ENCODE measurements at places on chromosomes 2 and 18.

GRCh38 chr2:68709421-68709911, 25.1 kb upstream of the ARHGAP25 start:
- no peak for DNase-seq

DNA sequence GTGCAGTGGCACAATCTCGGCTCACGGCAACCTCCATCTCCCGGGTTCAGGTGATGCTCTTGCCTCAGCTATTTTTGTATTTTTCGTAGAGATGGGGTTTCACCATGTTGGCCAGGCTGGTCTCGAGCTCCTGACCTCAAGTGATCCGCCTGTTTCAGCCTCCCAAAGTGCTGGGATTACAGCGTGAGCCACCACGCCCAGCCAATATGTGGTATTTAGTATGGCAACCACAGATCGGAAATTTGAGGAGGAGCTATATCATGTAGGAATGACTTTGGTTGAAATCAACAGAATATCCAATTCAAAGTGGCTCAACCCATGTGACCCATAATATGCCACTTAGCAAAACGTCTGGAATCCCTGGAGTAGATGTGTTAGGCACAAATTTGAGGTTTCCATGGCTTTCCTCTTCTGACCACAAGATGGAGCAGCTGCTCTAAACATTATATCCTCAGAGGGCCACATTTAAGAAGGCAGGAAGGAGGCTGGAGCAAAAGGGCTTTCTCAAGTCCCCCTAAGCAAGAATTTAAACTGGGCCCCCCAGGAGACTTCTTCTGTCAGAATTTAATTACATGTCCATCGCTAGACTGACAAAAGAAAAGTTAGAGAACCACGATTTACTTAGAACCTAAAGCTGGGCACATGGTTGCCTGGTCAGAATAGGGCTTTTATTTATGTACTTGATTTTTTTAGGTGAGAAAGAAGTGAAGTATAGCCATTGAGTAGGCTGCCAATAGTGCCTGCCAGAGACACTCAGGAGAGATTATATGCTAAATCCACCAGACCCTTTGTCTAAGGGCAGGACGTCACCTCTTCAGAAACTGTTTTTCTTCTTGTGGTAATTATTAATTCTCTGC, 49.6 kb upstream of the ITSN2 start:
- DNase-seq = no peak

DNA sequence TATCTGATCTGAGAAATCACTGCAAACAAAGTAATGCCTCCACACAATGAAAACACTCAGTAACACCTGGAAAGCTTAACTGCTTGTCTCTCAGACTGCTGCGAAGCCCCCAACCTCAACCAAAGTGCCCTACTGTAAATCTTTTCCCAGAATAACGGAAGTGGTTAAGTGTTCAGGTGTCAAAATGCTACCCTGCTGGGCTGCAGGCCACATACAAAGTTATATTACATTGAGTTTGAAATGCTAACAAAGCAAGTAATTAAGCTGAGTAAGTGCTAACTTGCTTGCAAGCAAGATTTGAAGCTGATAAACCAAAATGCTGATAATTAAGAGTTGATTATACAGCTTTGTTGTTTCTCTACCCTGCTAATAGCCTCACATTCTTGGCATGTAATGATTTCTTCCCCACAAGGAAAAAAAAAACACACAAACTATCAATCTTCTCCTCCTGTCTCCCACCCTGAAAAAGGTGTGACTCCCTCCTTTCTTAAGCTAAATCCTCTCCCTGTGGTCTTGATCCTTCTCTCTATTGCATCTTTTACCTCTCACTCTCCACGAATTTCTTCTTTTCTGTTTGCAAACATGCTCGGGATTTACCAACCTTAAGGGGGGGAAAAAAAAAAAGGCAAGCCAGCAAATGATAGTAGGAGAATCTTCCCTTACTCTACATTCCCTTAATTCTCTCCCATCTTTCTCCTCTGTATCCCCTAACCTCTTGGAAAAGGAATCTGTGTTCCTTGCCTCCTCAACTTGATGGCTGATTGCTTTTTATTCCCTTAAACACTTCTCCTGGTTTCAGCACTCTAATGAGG, 266.8 kb upstream of the SIX3 start:
- no peak for DNase-seq

DNA sequence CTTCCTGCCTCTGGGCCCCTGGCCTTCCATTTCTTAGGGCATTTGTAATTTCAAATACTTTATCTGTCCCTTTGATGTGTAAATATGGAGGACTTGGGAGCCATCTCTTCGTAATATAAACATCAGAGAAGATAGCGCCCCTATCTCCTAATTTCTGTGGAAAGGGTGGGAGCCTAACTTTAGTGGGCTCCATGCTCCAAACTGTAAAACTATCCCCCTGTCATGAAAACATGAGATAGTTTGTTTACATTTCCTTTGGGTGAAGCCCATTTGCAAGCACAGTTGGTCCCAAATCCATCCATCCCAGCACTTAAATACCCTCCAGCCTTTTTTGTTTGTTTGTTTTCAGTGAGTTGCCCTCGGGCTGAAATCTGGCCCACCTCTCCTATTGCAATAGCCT, 782.6 kb upstream of the FSHR start:
- no peak for DNase-seq

GRCh38 chr2:26193578-26194231, 20.8 kb downstream of the GAREM2 start:
- no peak for DNase-seq

GRCh38 chr18:79374408-79375171, 21.1 kb upstream of the NFATC1 start:
- DNase-seq = no peak

- DNase-seq = no peak
Observed at GRCh38 chr18:21315741-21316197, 73.7 kb downstream of the GREB1L start.

DNA sequence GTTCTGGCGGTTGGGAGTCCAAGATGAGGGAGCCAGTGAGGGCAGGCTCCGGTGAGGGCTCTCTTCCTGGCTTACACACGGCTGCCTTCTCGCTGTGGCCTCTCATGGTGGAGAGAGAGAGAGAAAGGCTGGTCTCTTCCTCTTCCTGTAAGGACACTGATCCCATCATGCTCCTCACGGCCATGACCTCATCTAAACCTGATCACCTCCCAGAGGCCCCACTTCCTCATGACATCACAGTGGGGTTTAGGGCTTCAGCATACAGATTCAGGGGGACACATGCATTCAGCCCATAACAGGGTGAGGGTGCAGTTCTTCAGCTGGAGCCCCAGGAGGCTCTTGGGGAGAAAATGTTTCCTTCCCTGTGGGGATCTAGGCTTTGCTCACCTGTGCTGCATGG, 29.2 kb downstream of the AGAP1 start:
- no peak for DNase-seq

DNA sequence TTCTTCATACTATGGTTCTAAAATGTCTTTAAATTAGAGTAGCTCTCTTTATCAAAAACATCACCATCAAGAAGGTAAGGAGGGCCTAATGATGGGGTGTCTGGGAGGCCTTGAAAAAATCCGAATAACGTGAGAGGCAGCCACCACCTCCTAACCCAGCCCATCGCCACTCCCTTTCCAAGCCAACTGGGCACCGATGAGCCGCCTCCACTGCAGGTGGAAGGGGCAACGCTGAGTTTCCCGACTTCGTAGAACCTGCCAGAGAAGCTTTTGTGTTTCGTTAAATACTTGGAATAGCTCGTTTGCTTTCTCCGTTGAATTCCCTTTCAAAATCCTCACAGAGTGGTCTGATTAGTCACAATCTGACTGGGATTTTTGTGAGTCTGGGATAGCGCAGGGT, 22.0 kb upstream of the RPL31 start:
- no peak for DNase-seq

DNA sequence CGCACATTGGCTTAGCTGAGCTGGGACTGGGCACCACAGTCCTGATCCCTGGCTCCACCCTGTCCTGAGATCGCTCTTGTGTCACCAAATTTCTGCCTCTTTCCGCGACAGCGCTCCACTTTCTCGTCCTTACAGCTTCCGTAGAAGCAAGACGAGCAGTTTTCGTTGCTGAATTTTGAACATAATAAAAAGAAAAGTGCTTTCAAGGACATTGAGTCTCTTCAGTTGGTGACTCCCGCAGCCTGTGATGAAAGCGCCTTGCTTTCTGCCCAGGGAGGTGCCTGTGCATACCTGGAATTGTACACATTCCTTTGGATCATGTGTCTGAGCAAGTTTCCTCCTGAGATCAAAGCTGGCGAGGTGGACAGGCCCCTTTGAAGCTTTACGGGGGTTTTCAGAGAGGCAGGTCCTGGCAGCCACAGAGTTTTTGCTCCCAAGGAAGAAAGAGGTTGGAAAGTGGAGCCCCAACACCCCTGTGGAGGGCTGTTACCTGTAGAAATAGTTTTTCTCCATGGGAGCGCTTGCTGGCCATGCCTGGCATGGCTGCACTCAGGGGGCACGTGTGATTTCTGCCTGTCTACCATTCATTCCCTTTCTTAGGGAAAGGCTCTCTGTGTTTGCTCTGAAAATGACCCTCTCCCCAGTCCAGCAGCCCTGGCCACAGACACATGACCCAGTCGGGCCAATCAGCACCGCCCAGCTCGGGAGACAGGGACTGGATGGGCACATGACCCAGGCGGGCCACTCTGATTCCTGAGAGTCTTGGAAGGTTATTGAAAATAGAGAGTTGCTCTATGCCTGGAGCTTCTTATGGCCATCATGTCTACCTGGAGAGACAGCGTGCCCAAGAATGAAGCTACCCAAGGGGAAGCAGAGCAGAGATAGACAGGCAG, 115.6 kb upstream of the OTOS start:
- no peak for DNase-seq

DNA sequence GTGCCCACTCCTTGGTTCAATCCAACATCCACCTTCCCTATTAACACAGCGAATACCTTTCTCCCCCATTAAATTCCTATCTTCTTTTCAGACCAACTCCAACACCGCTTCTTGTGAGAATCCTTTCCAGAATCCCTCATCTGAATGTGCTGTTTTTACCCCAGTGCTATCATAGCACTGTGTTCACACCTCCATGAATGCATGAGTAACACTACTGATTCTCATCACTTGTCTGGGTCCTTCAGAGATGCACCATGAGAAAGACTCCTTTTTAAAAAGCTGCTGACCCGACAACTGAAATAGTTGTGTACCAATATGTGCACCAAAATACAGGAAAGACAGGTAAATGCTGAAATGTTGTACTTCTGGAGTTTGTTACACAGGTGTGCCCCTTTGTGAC, 18.8 kb downstream of the MGAT4A start:
- DNase-seq = no peak

- no peak for DNase-seq
Observed at GRCh38 chr2:96690306-96691021, 47.9 kb downstream of the FER1L5 start.

DNA sequence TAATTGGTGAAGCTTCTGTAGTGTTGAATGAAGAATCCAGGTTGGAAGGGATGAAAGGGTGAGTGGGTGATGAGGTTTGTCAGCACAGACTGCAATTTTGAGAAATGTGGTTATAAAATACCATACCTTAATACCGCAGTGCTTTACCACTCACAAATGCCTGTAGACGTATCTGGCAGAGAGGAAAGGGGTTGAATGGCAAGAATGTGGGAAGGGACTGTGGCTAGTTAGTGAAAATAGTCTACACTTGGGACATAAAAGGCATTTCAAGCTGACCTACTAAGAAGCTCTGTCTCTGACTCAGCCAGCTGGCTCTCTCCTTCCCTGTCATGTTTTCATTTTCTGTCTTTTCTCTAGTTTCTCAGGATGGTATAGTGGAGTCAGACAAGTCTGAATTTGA, 25.1 kb downstream of the CDK15 start:
- DNase-seq = no peak

DNA sequence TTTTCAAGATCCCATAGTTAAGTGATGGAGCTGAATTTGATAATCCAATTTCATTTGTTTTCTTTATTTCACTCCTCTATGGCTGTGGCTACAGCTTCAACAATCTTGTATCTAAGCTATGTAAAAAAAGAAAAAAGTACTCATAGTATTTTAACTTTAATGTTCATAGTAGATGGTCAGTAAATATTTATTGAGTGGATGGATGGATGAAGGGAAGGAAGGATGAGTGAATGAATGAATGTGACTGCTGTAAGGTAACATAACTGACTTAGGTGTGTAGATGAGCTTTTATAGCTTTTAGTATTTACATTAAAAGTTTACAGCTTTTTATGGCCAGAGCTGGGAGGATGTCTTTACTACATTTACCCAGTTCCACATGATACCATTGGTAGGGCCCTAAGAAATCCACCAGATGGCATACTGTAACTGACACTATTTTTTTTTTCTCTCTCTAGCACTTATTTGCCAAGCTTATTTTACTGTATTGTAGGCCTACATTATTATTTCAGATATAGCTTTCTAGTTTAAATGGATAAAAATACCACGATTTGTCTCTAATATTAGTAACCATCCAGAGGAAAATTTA, 13.4 kb upstream of the HRH4 start:
- no peak for DNase-seq

- no peak for DNase-seq
Observed at GRCh38 chr18:54405290-54405689, 47.6 kb downstream of the C18orf54 start.

- no peak for DNase-seq
Observed at GRCh38 chr18:50986360-50987087, 18.7 kb downstream of the ELAC1 start.

DNA sequence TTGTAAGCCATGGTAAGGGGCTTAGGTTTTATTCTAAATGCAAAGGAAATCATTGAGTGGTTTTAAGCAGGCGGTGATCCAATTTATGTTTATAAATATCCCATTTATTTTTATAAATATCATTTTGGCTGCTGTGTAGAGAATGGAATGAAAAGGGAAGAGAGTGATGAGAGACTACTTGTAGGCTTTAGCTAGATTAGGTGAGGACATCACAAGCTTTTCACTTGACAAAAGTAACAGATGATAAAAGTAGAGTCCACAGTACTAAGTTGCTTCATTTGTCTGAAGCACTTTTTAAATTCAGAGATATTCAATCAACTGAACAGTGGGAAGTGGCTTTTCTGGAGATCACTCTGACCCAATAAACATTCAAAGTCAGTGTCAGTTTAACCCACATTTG, 65.4 kb upstream of the FSHR start:
- no peak for DNase-seq

GRCh38 chr2:38462121-38462661, 85.1 kb upstream of the ATL2 start:
- DNase-seq = no peak

DNA sequence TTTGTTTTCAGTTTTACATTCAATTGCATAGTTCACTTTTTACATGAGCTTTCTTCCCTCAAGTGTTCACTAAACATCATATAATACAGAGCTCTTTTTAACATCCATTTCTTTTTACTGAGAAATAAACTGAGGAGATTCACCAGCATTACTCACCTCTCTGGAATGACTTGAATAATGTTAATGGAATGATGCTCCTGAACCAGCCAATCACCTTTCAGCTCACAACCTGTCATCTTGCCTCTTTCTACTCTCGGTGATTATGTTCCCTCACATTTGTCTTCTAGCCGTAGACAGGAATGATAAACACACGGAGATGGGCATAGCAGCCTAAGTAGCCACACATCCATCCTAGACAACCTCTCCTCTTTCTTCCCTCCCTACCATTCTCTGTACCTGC, 301.7 kb downstream of the PAX3 start:
- no peak for DNase-seq

GRCh38 chr2:158723921-158724802, 71.0 kb upstream of the DAPL1 start:
- no peak for DNase-seq

Measured in T-helper 9 cell (primary cell).